ENCODE measurements at places on chromosomes 13 and 19. TPM values are rescaled to one million over a fixed set of nuclear protein-coding genes. Genes with fewer than 3 reads are reported as not detected.

DNA sequence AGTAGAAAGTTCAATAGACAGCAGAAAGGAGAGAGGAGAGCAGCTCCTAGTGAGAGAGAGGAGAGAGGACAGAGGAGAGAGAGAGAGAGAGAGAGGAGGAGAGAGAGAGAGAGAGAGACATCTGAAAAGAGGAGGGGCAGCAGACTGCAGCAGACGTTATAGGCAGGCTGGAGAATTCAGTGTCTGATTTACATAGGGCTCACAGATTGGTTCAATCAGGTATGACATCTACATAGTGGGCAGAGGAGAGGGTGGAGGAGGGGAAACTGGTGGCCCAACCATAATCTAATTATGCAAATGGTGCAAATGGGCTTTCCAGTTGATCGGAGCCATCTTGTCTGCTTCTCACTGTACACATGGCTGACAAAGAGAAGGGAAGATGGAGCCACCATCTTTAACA lies 221.3 kb upstream of the TRPC4 start:
- no peak for DNase-seq

- DNase-seq = no peak
These were observed 2.1 kb downstream of the TM6SF2 start for GRCh38 chr19:19270749-19271571.

GRCh38 chr19:49558591-49558990 lies 21.8 kb downstream of the NOSIP start:
- DNase-seq = no peak

DNA sequence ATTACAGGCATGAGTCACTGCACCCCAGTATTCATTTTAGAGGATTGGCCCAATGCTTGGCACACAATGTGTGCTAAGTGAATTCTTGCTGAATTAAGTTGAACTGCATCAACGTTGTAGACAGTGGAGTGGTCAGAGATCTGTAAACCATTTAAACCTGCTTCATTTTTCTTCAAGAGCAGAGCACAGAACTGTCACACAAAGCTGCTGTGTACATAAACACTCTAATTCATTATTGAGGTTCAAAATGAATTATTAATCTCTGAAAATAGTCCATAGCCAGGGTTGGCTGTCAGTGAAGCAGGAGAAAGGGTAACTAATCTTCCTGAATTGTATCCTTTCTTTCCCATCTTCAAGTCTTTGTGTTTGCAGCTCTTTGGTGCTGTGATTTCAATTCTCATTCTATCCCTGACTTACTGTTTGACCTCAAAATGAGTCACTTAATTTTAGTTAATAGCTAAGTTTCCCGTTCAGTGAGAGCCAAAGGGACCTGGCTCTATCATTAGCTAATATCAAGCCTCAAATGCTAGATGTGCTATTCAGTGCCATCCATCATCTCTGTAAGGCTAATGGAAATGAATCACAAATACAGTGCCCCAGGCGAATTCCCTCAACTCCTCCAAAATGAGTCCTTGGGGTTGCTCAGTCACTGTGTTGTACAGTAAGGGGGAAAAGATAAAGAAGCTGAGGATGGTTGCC lies 77.0 kb upstream of the TSC22D1 start:
- DNase-seq = no peak

The ZNF20 gene
- 8.0 TPM for total RNA-seq

The KLK12 gene
- total RNA-seq = not detected

The GARIN5A gene
- total RNA-seq = 7.1 TPM
